ENCODE measurements at places on chromosomes 3 and 15.

- no peak for DNase-seq
Observed at GRCh38 chr3:15539066-15539465, 17.6 kb upstream of the COLQ start.

GRCh38 chr15:29008846-29009245 lies 123.1 kb downstream of the APBA2 start:
- DNase-seq, result no peak

DNA sequence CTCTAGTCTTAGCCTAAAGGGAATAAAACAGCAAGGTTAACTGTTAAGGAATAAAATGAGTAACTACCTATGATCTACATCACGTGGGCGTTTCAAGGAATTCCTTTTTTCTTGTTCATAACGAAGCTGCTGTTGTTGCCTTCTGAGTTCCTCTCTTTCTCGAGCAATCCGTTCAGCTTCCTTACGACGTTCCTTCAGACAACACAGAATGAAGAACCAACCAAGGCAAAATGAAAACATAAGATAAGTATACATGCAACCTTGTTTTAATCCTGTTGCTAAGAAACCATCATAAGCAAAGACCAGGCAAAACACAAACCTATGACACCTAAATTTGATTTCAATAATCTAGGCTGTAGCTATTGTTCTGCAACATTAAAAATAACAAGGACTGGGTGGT lies 44.1 kb downstream of the SLTM start:
- DNase-seq, result no peak

GRCh38 chr3:134609821-134610431 lies 40.9 kb downstream of the KY start:
- DNase-seq, result no peak

DNA sequence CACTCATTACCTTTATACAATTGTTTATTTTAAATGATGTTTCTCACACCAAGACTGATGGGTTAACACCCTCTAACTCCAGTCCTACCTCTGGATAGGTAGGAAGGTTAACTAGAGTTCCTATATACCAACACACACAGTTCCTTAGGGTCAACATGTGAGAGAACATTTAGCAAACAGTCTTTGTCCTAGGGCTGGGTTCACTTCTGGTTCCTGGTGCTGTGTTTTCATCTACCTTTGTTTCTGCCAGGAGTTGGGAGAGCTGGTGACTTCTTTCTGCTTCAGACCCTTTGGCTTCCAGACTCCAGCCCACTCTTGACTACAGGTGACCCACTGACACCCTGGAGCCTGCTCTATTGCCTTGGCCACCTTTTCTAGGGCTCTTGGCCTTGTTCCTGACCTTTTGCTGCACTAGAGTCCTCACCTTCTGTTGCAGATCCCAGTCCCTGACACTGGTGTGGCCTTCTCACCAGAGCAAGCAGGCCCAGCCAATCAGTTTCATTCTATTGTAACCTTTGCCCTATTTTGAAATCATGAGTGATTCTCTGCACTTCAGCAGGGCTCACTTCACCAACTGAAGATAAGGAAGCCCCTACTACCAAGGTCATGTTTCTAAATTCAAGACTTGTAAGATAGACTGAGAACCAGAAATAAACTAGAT lies 50.0 kb upstream of the SECISBP2L start:
- DNase-seq, result no peak

DNA sequence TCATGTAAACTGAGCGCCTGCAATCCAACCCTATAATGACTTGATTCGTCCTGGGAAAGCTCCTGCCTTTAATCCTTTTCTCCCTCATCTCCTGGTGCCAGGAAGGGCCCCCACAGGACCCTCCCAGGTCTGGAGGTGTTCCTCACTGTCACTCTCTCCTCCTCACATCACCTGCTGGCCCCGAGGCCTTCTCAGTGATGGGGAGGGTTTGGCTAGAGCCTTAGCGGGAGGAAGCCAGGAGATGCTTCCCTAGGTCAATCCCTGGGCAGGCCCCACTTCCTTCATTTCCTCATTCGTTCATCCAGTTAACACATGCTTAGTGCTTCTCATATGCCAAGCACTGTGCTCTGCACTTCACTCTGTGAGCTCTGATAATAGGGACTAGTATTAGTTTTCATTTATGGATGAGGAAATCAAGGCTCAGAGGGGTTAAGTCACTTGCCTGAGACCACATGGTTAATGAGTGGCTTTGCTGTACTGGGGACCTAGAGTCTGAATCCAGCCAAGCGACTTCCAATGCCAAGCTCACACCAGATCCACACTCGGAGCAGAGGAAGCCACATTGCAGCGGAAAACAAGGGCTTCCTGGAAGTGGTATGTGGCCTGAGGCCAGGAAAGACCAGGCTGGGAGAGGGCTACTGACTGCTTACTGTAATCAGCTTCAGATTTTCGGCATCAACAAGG lies 50.3 kb upstream of the CHRNB4 start:
- DNase-seq, result no peak

GRCh38 chr3:131388490-131388799 lies 6.9 kb downstream of the NUDT16 start:
- DNase-seq, result no peak

- DNase-seq, result no peak
Observed at GRCh38 chr15:41001524-41002214, 48.4 kb downstream of the CHAC1 start.

- DNase-seq, result no peak
Observed at GRCh38 chr15:32723171-32723948, 5.6 kb downstream of the GREM1 start.

- DNase-seq, result no peak
Observed at GRCh38 chr3:15014606-15015328, 50.3 kb downstream of the MRPS25 start.

DNA sequence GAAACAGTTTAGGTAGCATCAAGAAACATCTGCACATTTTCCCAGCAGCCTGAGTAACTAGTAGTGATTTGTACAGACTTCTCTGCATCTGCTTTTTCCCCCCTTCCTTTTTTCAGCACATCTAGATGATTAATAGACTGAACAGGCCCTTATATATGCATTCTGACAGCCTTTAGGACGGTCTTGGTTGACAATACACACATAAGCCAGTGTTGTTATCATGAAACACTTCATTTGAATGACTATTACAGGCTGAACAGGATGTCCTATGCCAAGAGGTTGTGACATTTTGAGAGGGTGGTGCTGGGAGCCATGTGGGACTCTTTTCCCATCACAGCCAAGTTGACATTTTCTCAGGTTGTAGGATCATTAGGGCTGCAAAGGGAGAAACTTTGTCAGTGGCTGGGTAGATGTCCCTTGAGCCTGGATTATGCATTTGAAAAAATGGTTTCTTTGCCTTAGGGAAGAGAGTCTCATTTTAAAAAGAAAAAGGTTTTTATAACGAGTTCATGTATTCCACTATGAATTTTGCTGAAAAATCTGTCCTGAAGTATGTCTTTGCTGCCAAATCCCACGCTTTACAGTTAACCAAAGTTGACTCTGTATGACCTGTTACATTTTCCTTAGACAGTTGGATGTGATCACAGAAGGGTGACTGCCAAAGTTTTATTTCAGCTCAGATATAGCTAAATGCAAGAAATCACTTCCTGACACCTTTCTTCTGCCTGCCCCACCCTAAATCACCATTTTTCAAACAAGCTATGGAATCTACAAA lies 73.7 kb downstream of the FILIP1L start:
- DNase-seq, result no peak

Data from bone marrow (tissue), 2 donors.